Activated T-helper 9 cell treated with anti-CD3 and anti-CD28 coated beads, Interleukin-2, amount 50 U/mL, for 16 hours (primary cell): ENCODE measurements at places on chromosomes 3 and 15.

- DNase-seq = no peak
Measured at GRCh38 chr15:96701443-96701842, 370.9 kb downstream of the NR2F2 start.

GRCh38 chr15:52528564-52529340 is at the start of gene MYO5A:
Gene MYO5A, minus strand, starts transcription at chr15:52528880. Its CDS starts 74 bp downstream, at chr15:52528806.
- peak; percentile 70 for DNase-seq

DNA sequence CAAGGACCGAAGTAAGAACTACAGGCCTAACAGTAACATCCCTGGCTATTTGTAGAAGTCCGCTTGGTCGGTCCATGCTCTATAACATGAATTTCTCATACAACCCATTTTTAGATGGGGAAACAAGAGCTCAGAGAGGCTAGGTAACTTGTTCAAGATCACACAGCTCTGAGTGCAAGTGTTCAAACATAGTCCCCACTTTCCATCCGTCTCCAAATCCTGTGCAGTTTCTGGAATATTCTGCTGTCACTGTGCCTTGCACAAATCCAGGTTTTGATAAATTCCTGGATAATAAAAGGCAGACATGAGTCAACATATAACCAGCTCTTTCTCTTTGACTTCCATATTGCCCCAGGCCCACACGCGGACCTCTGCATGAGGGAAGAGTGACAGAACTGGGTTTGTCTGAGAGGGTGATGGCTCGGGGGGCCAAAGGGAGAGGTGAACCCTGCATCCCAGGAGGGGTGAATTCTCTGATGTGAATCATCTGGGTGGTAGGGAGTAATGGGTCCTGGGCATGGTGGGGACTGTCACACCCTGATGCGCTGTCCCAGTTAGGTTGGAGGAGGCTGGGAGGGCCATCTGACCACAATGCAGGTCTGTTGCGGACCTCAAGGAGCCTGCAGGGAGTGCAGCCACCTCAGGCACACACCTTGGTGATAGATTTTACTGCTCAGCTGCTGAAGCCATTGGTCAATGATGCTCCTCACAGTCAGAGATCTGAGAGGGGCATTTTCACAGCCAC is 162.2 kb downstream of the SMAD6 start:
- DNase-seq = no peak

DNA sequence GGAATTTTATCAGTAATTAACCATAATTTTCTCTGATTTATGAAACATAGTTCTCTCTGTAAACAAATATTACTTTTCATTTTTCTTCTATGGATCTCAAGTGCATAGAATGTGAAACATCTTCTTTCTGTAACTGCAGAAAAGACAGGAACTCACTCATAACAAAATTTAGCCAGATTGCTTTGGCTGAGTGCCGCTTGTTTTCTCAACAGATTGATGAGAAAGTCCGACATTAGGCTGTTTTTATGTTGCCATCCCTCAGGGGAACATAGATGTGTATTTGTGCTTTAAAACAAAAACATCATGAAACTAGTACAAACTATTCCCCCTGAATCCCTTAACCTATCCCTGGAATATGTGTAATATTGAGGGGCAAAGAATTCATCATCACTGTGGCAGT is 154.2 kb downstream of the B3GALNT1 start:
- DNase-seq = no peak

DNA sequence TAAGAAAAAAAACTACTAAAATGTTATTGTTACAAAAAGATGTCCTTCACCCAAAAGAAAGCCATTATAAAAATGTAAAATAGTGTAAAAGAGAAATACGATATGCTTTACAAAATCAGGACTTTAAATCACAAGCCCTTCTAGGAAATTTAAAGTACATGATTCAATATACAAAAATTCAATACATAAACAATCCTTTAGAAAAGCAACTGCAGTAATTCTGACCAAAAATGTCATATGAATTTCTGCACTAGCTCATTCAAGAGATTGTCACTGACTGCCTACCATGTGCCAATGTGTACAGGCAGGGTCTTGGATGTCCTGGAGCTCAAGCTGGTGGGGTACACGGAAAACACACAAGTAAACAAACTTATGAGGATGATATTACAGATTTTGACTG is 2.5 kb downstream of the MORC1 start:
- no peak for DNase-seq

DNA sequence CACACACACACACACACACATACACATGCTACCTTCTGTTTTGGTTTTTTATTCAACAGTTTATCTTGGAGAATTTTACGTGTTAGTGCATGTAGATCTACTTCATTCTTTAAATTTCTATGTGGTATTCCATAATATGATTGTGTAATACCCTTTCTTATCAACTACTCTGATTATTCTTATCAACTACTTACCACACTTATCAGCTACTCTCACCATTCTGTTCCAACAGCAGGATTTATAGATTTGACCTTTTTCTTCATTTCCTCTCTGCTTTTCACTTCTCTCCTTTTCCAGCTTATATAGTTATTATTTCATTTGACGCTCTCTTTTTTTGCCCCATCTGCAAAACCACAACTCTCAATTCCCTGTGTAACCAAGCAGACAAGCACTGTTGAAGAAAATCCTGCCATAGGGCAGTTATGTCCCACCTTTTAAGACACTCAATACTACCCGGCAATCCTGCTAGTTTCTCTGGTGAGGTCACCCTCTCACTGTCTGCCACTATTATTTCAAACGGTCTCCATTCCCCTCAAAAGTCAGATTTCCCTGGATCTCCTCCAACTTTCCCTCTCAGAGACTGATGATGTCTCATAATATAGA is 56.9 kb upstream of the SATB1 start:
- no peak for DNase-seq

DNA sequence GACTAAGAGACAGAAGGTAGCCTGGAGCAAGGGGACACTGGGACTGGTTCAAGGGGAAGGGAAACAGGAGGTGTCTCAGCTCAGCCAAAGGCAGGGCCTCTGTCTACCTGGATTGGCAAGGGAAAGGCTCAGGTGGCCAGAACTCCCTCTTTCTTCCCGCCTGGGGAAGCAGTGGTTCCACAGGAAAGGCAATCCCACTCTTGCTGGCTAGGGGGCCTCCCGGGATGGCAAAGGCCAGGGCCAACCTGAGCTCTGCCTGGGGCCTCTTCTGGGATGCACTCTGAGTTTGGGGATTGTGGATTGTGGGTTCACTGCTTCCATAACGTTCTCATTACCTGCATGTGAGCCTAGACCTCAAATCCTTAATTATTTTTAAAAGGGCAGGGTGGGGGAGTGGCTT is 13.0 kb upstream of the PARP6 start:
- DNase-seq = no peak

DNA sequence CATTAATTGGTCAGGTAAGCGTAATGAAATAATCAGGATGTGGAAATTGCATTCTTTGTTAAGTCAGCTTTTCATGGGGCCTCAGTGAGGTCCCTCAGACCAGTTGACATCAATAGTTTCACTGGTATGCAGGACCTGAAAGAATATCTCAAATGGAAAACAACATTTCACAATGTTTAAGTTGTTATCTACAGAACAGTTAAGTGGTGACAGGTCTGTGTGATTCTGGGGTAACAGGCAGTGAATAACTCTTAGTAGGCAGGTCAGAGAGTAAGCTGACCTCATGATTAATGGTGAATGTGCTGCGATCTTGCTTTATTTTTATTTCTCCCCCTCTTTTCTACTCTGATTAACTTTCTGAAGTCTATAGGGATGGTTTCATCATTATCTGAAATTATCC is 28.9 kb upstream of the ACP3 start:
- DNase-seq = no peak
